ENCODE measurements at places on chromosomes 2 and 18.

- no peak for DNase-seq
Observed at GRCh38 chr2:73984203-73984921, at the start of gene TET3. TET3 (plus strand) TSS chr2:73984910; CDS start chr2:73986404, 1,494 bp downstream.

GRCh38 chr2:128665113-128665512, 346.4 kb upstream of the HS6ST1 start:
- no peak for DNase-seq

GRCh38 chr2:214542866-214543265, 132.0 kb downstream of the VWC2L start:
- no peak for DNase-seq

DNA sequence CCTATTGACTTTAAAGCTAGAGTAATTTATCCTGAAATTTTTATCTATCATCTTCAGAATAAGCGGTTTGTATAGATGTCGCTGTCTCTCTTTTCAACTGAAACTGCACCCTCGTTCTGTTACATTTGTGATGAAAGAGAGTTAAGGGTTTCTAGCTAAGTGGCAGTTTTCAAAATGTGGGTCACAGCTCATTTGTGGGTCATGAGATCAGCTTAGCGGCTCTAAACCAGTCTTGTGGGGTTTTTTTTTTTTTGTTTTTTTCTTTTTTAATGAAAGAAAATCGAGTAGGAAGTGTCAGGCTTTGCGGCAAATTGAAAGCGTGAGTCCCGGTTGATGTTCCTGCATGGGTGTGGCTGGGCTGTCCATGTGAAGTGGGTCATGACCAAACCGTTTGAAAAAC, 31.2 kb downstream of the SALL3 start:
- DNase-seq: no peak

- DNase-seq: no peak
Observed at GRCh38 chr2:207951734-207952470, 73.4 kb downstream of the PLEKHM3 start.

- no peak for DNase-seq
Observed at GRCh38 chr2:46954951-46955571, 39.5 kb upstream of the MCFD2 start.

DNA sequence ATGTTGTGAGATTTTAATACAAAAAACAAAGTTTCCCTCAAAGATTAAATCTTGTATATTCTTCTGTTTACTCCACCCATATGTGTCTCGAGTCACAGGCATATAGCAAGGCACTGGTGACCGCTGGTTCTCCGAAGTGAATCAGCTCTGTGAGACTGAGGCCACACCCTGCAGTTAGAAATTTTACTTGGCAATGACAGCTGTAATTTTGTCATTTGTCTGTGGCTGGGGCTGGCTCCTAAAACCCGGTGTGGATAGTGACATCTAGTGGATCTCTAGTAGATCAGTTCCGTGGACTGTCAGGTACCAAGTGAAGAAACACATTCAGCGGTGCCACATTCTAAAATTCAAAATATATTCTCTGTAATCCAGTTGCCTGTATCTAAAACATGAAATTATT, 278.0 kb downstream of the NEDD4L start:
- DNase-seq: peak; percentile 76

- DNase-seq: no peak
Observed at GRCh38 chr2:241770936-241771285, 5.7 kb upstream of the GAL3ST2 start.

- no peak for DNase-seq
Observed at GRCh38 chr2:16188261-16188890, 248.0 kb downstream of the MYCN start.

DNA sequence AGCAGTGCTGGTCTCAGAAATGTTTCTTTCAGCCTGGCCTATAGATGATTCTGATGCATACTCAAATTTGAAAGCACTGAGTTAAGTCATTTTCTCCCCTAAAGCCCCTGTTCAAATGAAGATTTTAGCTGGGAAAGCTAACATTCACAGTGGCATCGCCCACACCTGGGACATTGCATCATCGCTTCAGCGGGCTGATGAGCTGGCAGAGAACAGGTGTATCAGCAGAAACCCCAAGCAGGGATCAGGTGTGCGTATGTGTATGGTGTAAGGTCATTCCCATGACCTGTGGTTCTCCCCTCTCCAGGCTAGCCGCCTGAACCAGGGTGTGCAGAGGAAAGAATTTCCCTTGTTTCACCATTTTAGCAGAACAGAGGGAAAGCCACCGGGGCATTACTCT, 56.3 kb downstream of the EPAS1 start:
- DNase-seq: no peak

DNA sequence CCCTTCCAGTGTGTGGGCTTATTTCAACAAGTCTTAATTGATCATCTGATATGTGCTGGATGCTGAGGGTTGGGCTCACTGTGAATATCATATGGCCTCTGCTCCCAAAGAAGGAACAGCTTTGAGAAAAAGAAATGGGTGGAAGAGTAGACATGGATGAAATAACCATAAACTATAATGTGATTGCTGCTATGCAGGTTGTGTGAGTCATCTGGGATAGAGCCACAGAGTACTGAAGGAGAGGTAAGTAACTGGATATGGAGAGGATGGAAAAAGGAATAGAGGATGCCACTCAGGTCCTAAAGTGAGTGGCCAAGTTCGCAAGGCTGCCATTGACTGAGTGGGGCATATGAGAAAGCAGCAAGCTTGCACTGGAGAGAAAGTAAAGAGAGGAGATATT, 8.7 kb upstream of the DSG2 start:
- no peak for DNase-seq

- DNase-seq: no peak
Observed at GRCh38 chr2:239776436-239777005, 248.6 kb downstream of the NDUFA10 start.

- DNase-seq: no peak
Observed at GRCh38 chr2:201696151-201696659, 2.2 kb downstream of the MPP4 start.

- DNase-seq: no peak
Observed at GRCh38 chr2:127051116-127052056, 55.6 kb downstream of the BIN1 start.

DNA sequence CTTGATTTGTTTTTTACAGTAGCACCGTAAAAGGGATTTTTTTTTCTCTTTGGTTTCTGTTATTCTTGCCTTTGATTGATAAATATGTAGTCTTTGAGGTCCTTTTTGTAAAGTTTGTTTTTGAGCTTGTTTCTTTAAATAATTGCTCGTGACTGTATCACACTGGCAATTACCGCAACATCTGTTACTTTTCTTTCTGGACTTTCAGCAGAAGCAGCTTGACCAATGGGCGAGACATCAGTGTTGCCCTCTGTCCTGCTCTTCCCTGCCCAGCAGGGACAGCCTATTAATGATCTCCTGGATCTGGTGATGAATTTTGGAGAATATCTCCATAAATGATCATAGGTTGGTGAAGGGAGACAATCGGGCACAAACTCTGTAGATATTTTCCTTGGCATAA, 74.9 kb downstream of the TDRD15 start:
- no peak for DNase-seq

DNA sequence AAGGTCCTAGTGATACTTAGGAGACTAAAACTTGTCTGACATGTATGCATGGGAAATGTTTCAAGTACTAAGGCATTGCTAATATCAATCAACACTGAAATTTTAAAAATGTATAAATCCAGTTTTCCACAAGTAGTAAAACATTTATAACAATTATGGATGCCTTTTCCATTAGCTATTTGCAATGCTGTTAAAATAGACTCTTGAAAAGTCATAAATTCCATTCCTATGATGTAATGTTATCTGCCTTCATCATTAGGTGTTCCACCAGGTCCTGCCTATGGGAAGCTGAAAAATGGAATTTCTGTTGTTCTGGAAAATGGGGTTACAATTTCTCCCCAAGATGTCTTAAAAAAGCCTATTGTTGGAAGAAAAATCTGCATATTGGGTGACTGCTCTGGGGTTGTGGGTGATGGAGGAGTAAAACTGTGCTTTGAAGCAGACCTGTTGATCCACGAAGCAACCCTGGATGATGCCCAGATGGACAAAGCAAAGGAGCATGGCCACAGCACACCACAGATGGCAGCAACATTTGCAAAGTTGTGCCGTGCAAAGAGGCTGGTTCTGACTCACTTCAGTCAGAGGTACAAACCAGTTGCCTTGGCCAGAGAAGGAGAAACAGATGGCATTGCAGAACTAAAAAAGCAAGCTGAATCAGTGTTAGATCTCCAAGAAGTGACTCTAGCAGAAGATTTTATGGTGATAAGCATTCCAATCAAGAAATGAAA, 18.7 kb downstream of the ELAC1 start:
- no peak for DNase-seq

GRCh38 chr2:81706856-81707255, 1402.3 kb upstream of the LRRTM1 start:
- no peak for DNase-seq

DNA sequence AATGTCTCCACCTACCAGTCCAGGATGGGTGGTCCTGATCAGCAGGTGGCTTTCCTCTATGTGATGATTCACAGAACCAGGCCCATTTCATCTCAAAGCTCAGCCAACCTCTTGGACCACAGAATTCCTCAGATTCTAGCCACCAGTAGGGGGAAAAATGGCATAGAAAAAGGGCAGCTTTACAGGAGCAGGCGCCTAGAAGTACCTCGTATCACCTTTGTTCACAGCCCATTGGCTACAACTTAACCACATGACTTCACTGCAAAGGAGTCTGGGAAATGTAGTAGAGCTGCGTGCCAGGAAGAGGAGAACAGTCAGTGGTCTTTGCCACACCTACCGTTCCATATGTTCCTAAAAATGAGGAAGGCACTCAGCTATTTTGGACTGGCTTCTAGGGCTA, 62.8 kb upstream of the DTNA start:
- DNase-seq: no peak

DNA sequence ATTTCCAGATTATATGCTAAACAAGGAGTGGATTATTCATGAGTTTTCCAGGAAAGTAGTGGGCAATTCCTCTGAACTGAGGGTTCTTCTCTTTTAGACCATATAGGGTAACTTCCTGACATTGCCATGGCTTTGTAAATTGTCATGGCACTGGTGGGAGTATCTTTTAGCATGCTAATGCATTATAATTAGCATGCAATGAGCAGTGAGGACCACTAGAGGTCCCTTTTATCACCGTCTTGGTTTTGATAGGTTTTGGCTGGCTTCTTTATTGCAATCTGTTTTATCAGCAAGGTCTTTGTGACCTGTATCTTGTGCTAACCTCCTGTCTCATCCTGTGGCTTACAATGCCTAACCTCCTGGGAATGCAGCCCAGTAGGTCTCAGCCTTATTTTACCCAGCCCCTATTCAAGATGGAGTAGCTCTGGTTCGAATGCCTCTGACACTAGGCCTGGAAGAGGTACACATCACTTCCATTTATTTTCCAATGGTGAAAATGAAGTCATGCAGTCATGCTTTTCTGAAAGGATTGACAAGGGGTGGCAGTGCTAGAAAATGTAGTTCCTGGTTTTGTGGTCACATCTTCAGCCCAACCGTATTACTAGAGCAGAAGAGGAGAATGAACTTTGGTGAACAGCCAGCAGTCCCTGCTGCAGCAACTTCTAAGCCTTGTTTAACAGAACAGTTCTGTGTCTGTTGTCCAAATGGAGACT, 26.6 kb upstream of the ITGA4 start:
- DNase-seq: no peak

GRCh38 chr2:63950414-63950813, 68.8 kb downstream of the VPS54 start:
- DNase-seq: no peak

Data from putamen (tissue), 1 donor.